ENCODE measurements at places on chromosomes 16 and 17.

DNA sequence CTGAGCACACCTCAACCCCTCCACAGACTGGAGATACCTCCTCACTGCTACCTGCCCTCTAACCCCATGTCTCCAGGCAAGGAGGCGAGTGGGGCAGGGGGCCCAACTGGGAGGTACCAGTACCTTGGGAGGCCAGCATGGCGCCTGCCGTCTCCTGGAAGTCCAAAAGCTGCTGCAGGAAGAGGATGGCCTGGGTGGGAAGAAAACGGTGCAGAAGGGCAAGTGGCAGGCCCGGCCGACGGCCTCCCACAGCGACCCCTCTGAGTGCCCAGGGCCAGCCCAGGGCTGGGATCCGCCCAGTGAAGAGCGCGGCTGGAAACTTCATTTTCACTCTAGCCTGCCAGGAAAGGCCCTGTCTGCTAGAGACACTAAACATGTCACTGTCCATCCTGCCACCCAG is 8.5 kb downstream of the ZACN start:
- no peak for DNase-seq

DNA sequence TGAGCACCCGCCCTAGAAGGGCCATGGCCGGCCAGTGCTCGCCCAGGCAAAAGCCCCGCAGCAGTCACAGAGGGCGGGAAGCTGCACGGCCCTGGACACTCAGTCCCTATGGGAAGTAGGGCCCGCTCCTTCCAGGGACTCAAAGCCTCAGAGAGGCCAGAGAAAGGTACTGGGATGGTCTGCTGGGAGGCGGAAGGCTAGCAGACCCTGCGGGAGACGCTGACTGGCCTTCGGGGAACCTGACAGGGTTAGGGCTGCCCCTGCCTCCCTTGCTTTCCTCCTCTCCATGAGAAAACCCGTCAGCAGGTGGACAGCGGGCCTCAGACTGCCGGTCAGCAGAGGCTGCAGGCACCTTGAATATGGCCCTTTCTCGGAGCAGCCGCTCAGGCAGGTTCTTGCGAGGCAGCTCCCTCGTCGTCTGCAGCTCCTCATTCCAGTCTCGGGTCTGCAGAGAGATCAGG is 11.5 kb downstream of the CLUH start:
- no peak for DNase-seq

- DNase-seq, result no peak
Observed at GRCh38 chr17:16926571-16927451, 45.1 kb downstream of the TNFRSF13B start.

DNA sequence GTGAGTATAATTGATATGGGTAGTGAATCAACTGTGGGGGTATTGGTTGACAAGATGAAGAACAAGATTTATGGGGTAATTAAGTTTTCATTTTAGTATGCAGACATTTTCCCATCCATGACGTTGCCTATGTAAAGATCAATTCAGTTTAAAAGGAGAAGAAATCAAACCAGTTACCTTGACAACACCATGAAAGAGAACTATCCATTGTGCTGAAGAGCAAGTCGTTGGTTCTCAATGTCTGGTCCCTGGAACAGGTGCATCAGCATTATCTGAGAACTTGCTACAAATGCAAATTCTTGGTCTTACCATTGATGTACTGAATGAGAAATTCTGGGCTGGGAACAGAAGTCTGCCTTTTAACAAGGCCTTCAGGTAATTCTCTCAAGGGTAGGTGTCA is 801 bp upstream of the OR4D2 start:
- no peak for DNase-seq

DNA sequence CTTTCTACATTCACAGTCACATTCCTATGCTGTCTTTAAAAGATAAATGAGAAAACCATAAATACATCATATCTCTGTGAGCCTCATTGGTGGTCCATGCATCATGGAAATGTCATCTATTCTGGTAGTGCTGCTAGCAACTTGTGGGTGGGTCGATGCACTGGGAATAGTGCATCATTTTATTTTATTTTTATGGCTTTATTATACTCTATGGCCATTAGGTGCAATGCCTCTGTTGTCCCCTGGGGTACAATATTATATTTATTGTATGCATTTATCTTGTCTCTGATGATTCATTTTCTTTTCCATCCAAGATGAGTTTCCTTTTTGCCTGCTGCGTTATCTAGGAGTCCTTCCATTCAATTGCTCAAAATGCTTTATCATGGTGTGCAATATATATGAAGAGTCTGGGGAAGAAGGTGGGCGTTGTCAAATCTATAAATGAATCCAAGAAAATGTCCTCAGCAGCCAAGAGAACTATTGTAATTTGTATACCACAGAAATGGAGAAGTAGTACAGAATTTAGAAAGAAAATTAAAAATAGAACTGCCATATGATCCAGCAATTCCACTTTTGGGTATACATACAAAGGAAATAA is 324.0 kb downstream of the KCNJ2 start:
- no peak for DNase-seq

GRCh38 chr17:978103-979093 is 1.2 kb downstream of the NXN start:
- no peak for DNase-seq

- DNase-seq, result no peak
Observed at GRCh38 chr17:82600731-82601446, 47.4 kb downstream of the WDR45B start.

- DNase-seq, result no peak
Observed at GRCh38 chr17:44901411-44901921, 2.2 kb upstream of the EFTUD2 start.

GRCh38 chr17:8997994-8998628 is 23.2 kb upstream of the NTN1 start:
- peak; percentile 70 for DNase-seq

DNA sequence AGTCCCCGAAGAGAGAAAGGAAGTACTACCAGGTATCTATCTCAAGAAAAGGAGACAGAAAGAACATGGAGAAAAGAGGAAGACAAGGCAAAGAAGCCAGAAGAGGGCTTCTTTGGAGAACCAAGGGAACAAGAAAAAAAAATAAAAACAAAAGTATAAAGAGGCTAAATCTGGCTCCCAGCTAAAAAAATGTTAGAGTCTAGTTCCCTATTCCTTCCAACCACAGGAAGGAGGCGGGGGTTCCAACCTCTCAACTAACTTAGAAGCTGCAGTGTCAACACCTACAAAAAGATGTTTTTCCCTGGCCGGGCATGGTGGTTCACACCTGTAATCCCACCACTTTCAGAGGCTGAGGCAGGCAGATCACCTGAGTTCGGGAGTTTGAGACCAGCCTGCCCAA is 13.4 kb downstream of the UTP6 start:
- no peak for DNase-seq

DNA sequence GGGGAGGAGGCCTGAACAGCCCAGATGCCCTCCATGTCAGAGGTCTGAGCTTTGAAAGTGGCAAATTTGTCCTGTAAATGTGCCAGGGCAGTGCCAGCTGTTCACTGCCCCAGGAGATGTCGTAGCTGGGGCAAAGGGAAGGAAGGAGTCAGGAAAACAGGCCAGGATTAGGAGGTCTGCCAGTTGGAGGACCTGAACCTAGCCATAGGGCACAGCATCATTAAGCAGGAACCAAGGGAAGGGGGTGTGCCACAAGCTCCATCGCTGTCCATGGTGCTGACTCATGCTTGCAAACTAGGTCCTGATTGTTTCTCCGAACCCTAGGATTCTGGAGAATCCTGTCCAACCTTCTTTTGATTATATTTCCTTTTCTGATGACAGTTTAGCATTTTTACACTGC is 124.2 kb downstream of the TMEM132E start:
- no peak for DNase-seq

- DNase-seq, result no peak
Observed at GRCh38 chr17:77923776-77924513, 34.6 kb upstream of the TNRC6C start.

- no peak for DNase-seq
Observed at GRCh38 chr17:28702026-28702751, 9.5 kb downstream of the PROCA1 start.

- DNase-seq, result no peak
Observed at GRCh38 chr17:4501295-4501949, 2.7 kb downstream of the SPNS2 start.

DNA sequence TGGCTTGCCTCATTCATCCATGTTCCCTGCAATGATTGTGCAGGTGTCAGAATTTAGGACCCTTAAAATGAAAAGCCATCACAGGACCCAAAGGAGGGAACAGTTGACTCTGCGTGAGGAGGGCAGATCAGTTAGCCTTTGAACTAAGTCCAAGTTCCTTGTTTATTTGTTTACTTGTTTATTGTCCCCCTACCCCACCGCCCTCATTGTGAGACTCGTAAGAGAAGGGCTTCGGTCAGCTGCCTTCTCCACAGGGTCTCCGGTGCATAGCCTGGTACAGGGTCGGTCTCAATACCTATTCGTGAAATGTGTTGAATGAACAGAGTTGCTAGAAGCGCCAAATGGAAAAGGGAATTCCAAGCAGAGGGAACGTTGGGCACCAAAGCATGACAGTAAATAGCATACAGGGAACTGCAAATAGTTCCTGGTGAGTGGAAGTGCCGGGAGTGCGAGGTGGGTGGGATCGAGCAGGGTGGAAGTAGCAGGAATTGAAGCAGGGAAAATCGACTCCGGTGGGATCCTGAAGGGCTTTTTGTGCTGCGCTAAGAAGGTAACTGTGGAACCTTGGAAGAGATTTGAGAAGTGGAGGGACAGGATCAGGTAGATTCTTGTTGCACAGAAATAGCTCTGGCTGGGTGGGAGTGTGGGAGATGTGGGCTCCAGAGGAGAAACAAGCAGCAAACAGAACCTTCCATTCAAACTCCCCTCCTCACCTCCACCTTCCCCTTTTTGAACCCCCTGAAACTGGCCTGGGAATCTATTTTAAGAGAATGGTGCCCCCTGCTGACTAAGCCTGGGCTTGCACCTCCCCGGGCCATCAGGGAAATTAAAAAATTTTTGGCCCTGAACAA is 12.7 kb downstream of the SLC35B1 start:
- peak; percentile 68 for DNase-seq

- no peak for DNase-seq
Observed at GRCh38 chr17:6712058-6712853, 913 bp downstream of the SLC13A5 start.

DNA sequence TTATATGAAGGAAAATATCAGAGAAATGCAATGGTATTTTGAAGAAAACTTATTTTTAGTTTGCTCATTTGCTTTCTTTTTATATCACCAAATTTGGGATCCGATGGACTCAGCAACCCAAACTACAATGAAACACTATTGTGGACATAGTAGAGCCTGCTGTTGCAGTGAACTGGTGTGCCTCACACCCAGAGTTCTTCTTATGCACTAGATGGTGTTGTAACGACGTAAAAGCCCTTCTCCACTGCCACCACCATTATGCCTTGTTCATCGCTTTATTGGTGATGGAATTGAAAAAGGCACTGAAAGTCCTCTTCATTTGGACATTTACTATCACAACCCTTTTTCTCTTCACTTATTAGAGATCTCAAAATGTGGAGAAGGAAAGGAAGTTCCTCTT is 381.3 kb downstream of the CDH8 start:
- no peak for DNase-seq

- no peak for DNase-seq
Observed at GRCh38 chr16:51343411-51343810, 192.3 kb upstream of the SALL1 start.

- DNase-seq, result peak; percentile 79
Observed at GRCh38 chr17:38871247-38872015, 1.6 kb downstream of the LASP1 start.

- DNase-seq, result no peak
Observed at GRCh38 chr16:67528870-67529581, 397 bp downstream of the RIPOR1 start.

DNA sequence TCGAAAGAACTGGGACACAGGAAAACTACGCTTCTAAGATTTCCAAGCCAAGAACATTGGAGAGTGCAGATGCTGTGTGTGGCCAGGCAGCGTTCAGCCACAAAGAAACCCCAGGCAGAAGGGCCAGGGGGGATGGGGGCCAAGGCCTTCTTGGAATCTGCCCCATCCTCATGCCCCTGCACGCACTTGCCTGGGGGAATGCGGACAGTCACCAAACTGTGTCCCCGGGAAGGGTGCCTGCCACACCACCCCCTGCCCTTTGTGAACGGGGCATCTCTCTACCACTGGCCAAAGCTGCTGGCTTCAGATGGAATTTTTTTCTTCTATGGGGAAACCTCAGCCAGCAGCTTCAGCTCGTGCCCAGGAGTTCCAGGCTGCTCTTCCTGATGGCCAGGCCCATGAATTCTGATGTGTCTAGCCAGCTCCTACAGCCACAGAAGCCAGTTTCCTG is 32.0 kb upstream of the DNAH17 start:
- DNase-seq, result no peak

DNA sequence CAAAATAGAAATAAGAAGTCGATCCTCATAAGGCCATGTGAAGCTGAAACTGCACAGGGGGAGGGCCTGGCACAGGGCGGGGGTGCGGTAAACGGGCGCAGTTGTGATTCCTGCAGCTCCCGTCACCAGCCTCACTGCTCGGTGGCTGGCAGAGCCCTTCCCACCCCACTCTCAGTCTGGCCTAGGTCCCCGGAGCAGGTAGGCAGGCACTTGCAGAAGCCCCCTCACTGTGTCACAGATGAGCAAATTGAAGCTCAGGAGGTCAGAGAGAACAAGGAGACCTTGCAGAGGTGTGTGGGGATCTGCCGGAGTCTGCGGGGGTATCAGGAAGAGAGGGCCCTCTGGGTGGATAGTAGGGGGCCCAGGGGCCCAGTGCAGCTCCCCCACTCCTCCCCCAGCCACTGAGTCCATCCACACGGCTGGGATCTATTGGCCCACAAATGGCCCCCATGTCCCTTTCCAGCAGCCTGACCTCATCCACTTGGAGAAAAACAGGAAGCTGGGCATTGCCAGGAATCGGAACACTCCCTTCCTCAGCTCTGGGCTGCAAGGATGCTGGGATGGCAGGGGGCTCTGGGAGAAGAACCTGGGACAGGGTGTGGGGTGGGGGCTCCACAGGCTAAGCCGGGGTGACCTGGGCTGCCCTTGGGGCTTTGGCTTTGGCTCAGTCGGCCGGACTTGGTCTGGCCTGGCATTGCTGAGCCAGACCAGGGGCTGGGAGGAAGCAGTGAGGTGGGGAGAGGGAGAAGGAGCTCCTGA is 21.4 kb upstream of the MAP3K14 start:
- DNase-seq, result no peak

GRCh38 chr16:11254913-11255736 is 879 bp downstream of the SOCS1 start:
- DNase-seq, result no peak

GRCh38 chr17:55410722-55411462 is 10.7 kb downstream of the MMD start:
- DNase-seq, result no peak

DNA sequence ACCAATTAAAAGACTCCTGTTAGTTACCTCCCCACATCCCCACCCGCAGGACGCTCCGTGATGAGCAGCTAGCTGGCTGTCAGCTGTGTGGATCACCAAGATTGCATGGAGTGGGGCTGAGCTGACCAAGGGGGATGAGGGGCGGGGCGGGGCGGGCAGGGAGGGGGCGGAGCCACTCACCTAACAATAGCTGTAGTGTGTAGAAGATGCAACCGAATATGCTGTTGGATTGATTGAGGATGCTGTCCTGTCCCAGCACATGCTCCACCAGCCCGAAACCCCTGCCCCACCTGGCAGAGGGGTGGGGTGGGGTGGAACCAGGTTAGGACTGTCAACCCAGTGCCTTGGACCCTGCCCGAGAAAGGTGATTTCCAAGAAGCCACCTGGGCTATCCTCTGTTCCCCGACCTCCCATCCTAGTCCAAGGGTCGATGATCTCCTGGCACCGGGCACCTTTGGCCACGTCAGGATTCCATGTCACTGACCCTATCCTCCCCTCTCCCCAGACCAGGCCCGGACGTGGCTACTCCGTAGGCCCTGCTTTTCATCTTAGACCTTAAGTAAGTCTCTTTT is 1.4 kb downstream of the VKORC1 start:
- DNase-seq, result no peak
